ENCODE measurements at places on chromosomes 2 and 18. TPM values are rescaled to one million over a fixed set of nuclear protein-coding genes. Genes with fewer than 3 reads are reported as not detected.

The SLC4A5 gene
- total RNA-seq = 0.90 TPM

The ITM2C gene
- 14.8 TPM for total RNA-seq

The GNAL gene
- 8.8 TPM for total RNA-seq

- DNase-seq = no peak
Observed at GRCh38 chr2:33392366-33392765, 84.1 kb upstream of the RASGRP3 start.

GRCh38 chr2:183530333-183530901 lies 406.2 kb downstream of the NUP35 start:
- DNase-seq = no peak

DNA sequence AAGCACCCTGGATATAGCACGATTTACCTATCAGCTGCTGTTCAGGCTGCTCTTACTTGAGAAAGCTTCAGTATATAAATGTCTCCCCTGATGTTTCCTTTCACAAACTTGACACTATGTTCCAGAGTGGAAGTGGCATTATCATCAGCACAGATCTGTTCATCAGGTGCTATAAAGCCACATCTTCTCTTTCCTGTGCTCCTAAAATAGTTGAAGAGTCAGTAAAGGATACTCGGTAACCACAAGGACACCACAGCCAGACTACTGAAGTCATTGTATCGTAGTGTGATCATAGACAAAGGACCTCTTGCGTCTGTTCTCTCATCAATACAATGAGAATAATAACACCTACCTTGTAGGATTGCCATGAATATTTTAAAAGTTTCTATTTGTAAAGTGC lies 841.0 kb upstream of the CELF4 start:
- DNase-seq = no peak

DNA sequence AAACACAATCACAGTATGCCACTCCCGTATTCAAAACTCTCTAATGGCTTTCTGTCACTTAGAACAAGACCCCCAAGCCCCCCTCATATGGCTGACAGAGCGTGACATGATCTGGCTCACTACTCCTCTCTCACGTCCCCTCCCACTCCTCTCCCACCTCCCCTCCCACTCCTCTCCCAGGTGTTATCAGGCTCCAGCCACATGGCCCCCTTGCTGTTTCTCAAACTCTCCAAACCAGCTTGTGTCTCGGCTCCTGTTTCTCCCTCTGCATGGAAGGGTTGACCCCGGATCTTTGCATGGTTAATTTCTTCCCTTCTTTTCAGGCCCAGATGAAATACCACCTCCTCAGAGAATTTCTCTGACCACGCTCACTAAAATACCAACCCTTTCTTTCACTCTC lies 180.8 kb downstream of the SLC8A1 start:
- DNase-seq = no peak

DNA sequence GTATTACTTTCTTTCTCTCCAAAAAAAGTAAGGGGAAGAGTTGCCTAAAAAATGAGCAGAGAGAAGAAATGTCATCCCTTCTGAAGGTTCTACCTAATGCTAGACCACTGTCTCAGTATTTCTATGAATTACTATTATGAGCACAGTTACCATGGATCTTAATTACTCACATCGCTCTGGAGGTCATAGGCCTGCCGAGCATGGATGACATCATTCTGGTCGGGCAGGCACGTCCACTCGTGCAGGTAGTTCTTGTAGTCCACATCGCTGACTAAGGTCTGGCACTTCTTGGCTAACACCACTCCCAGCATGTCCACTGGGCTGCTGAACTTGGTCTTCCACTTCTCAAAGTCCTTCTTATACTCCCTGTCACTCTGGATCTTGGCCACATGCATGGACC lies 106.9 kb downstream of the NEB start:
- peak; percentile 35 for DNase-seq

DNA sequence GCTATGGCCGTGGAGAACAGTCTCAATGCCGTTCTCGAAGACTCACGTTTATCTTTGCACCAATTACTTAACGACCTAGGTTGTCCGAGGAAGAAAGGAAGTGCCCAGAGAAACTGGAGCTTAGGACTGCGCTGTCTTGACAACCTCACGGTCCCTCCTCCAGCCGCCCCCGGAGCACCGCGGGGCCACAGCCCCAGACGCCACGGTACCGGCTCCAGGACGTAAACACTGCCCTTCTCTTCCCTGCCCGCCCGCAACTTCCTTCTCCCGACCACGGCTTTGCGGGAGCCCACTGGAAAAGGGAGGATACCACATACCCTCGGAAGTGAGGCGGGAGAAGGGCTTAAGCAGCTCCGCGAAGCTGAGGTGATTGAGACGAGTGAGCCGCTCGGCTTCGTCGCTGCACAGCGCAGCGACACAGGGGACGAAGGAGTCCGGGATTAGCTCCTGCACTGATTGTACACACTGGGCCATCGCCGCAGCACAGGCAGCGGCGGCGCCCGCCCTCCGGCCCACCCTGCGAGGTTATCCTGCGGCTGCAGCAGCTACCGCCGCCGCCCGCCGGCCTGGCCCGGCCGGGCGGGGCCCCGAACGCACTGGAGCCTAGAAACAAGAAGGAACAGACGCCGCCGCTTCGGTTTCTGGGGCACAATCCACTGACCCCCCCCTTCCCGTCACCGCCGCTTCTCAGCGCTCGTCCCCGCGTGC lies 483 bp downstream of the TRAPPC8 start:
- DNase-seq = peak; percentile 56

DNA sequence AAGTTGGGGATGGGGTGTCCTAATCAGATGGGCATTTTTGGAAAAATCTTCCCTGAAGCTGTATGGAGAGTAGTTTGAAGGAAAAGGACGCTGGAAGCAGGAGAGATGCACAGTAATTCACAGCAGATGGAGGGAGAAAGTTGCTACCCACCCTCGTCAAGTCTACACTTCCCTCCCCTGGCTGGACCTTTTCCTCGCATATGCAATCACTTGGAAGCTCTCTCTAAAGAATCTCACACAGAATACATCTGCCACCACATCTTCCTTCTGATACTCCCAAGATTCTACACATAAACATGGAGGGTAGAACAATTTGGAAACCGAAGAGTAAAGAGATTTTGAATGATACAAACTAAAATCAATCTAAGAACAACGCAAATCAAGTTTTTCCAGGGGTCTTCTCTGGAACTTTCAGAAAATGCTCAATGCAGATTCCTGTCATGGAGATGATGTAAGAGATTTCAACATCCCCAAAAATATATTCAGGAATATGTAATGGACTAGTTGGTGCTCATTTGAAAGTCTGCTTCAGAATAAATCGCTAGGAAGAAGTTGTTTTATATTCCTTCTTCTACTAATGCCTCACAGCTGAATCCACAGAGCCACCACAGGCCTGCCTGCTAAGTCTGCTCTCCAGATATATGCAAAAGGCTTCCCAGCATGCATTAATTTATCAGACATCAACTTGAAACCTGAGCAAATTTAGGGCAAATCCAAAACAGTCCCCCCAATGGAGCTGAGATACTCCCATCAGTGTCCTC lies 291.5 kb downstream of the LRATD1 start:
- DNase-seq = no peak

DNA sequence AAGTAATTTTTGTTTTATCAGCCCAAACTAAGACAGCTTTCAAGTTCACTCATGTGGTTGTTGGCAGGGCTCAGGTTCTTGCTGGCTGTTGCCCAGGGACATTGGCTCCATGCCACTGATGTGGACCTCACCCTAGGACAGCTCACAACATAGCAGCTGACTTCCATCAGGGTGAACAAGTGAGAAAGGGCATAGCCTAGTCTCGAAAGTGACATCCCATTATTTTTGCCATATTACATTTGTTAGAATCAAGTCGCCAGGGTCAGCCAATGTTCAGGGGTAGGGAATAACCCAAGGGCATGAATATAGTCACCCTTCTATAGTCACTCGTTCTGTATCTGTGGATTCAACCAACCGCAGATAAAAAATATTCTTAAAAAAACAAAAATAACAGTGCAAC lies 10.7 kb upstream of the CWC22 start:
- DNase-seq = peak; percentile 58

DNA sequence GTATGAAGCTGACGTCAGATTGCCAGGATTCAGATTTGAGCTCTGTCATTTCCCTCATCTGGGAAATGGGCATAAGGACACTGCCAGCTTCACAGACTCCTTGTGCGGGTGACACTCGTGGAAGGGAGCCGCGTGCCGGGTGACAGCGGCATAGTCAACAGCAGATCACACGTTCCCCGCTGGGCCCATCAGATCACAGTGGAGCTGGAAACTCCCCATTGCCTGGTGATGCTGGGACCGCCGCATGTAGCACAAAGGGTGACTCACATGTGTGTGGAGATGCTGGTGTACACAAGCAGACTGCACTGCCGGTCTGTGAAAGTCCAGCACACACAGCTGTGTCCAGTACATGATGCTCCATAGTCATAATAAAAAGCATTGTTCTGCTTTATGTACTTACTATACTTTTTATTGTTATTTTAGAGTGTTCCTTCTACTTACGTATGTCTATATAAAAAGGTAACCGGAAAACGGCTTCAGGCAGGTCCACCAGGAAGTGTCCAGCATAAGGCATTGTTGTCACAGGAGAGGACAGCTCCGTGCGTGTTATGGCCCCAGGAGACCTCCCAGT lies 31.8 kb downstream of the SALL3 start:
- DNase-seq = no peak

GRCh38 chr2:122808286-122808969 lies 1053.0 kb downstream of the TSN start:
- no peak for DNase-seq

DNA sequence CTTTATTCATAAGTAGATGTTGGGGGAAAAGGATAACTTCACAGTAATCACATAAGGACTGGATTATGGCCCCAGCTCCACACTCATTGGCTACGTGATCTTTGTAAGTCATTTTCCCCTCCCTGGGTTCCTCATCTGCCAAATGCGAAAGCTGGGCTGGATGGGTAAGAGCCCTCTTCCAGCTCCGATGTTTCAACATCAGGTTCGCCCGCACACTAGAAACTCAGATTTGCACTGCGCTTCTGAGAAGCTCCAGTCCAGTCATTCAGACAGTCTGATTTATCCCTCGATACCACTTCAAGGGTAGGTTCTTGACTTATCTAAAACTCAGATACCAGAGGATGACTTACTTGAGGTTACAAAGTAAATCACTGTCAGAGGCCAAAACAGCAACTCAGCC lies 31.0 kb upstream of the RMDN2 start:
- DNase-seq = no peak

DNA sequence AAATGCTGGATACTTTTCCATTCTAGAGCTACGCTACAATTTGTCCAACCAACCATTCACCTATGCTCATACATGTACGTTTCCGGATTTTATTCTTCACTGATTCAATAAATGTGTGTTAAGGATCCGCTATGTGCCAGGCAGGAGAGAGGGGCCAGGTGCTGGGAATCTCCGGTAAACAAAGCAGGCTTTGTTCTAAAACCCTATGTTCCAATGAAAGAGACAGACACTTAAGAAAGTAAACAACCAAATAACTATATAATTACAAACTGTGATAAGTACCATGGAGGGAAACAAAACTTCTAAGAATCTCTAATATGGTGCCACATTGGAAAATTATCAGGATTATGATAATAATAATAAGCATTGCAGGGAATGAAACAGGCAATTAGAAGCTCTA lies 22.2 kb upstream of the POMC start:
- DNase-seq = no peak

GRCh38 chr18:33957707-33958106 lies 267.0 kb downstream of the NOL4 start:
- no peak for DNase-seq

- no peak for DNase-seq
Observed at GRCh38 chr2:171595456-171595855, 73.2 kb downstream of the CYBRD1 start.

DNA sequence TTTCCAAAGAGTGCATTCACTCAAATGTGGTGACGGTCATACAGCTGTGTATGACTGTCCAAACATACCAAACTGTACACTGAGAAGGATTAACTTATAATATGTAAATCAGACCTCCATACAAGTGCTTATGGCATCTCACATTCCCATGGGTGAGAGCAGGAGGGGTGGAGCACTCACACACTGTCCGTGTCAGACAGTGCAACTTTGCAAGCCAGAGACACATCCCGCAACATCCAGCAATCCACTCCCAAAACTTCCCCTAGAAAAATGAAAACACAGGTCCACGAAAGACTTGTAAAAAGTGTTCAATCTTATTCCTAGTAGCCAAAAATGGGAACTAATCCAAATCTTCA lies 36.4 kb downstream of the FAM168B start:
- DNase-seq = no peak

DNA sequence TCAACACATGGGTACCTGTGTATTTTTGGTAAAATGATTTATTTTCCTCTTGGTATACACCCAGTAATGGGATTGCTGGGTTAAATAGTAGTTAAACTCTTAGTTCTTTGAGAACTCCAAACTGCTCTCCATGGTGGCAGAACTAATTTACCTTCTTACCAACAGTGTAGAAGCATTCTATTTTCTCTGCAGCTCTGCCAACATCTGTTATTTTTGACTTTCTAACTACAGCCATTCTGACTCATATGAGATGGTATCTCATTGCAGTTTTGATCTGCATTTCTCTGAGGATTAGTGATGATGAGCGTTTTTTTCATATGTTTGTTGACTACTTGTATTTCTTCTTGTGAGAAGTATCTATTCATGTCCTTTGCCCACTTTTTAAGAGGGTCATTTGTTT lies 180.6 kb downstream of the FSIP2 start:
- peak; percentile 21 for DNase-seq

GRCh38 chr18:830315-830901 lies 18.4 kb upstream of the YES1 start:
- DNase-seq = peak; percentile 39

- no peak for DNase-seq
Observed at GRCh38 chr2:233098618-233099017, 38.5 kb downstream of the INPP5D start.

GRCh38 chr2:26613241-26614215 lies 27.6 kb downstream of the CIB4 start:
- DNase-seq = no peak

GRCh38 chr2:120436885-120437603 lies 91.1 kb downstream of the INHBB start:
- peak; percentile 31 for DNase-seq

- no peak for DNase-seq
Observed at GRCh38 chr2:42925742-42926433, 133.5 kb upstream of the HAAO start.

- peak; percentile 97 for DNase-seq
Observed at GRCh38 chr2:178331474-178332432, 119.2 kb downstream of the PRKRA start.

- DNase-seq = peak; percentile 45
Observed at GRCh38 chr2:181573140-181573736, 83.7 kb downstream of the CERKL start.

- no peak for DNase-seq
Observed at GRCh38 chr2:192696857-192697256, 502.1 kb upstream of the TMEFF2 start.
